ENCODE measurements at places on chromosomes 1 and 21.

- no peak for DNase-seq
Measured at GRCh38 chr1:44015206-44015605, 16.1 kb downstream of the SLC6A9 start.

- no peak for DNase-seq
Measured at GRCh38 chr1:56516539-56517252, 62.7 kb downstream of the PLPP3 start.

GRCh38 chr1:166302989-166303758, 136.4 kb upstream of the FAM78B start:
- no peak for DNase-seq

GRCh38 chr1:3053986-3054385, 15.0 kb upstream of the PRDM16 start:
- no peak for DNase-seq

GRCh38 chr1:9561429-9561828, 22.2 kb downstream of the SLC25A33 start:
- DNase-seq: no peak

GRCh38 chr1:202117898-202118371, 4.8 kb upstream of the GPR37L1 start:
- DNase-seq: no peak

GRCh38 chr1:241560146-241560848, 28.1 kb downstream of the KMO start:
- DNase-seq: no peak

Data from stimulated activated CD8-positive, alpha-beta memory T cell treated with anti-CD3 and anti-CD28 coated beads, Interleukin-15, amount 100 ng/mL, for 48 hours (primary cell).